ENCODE measurements at places on chromosomes 3 and 15.

- no peak for DNase-seq
Measured at GRCh38 chr3:24273491-24273890, 221.2 kb downstream of the THRB start.

DNA sequence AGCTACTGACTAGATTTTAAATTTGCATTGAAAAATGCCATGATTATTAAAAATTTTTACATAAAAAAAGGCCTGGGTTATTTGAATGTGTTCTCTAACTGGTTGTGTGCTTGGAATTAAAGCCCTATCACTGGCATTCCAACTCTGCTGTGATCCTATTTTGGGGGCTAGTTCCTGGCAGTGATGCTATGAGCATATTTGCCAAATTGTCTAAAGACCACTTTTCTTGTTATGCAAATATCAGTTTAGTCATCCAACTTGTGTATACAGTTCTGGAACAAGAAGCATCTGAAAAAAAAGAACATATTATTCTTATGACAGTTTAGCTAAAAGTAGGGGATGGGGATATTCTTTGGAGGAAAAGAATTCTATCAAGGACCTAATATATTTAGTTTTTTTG is 243.4 kb upstream of the ZNF717 start:
- no peak for DNase-seq

DNA sequence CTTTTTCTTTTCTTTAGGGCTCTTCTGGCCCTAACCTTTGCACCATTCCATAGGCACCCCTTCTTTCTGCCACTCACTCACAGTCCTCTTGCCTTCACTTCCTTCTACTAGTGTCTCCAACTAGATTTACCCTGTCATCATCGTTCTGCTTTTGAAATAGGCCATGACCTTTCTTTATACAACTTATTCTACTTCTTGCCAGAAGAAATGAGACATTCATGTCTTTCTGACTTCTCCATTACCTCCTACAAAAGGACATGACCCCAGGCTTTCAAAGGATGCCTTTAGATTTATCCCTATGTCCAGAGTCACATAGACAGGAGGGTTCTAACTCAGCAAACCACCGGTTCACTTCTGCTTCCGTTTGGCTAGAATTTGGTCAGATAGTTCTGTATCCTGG is 336.4 kb upstream of the LRRFIP2 start:
- no peak for DNase-seq

DNA sequence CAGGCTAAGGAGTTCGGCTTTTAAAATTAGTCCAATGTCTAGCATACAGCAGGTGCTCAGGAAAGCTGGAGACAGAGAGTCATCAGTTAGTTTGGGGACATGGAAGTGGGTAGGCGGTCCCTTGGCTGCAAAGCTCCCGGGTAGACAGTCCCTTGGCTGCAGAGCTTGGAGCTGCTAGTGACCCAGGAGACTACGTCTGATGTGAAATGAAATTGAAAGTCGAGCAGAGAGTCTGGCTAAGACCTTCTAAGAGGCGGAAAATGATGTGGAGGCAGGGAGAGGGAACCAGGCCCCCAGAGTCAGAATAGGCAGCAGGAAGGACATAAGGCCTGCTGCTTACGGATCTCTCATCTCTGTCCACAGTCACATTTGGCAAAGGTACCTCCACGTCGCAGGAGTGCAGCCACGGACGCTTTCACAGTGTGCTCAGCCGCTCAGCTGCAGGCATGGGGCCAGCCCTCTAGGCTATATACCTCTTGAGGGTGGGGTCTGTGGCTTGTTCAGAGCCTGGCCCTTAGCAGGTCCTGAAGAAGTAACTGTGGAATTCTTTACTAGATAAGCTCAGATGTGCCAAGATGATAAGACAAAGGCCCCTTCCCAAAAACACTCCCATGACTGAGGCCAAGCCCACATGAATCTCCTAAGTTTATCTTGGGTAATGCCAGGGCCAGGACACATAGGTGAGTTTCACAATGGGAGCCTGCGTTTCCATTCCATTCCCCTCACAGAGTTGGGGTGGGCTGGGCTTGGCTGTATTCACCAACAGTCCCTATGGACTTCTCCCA is 131.7 kb downstream of the XXYLT1 start:
- DNase-seq = no peak

GRCh38 chr15:45116482-45117307 is 2.6 kb downstream of the DUOXA2 start:
- DNase-seq = no peak
